ENCODE measurements at places on chromosomes 13 and 19. TPM values are rescaled to one million over a fixed set of nuclear protein-coding genes. Genes with fewer than 3 reads are reported as not detected.

Gene ZNF235
- 11.5 TPM for total RNA-seq

Gene RGCC
- 1.7 TPM for total RNA-seq

Gene PDX1
- total RNA-seq = not detected

Gene CYP4F3
- not detected for total RNA-seq

Gene PROZ
- not detected for total RNA-seq

Gene OVOL3
- total RNA-seq = not detected

Gene C19orf85
- total RNA-seq = not detected

Gene APLP1
- 143 TPM for total RNA-seq

Gene JAK3
- 1.3 TPM for total RNA-seq

Gene NOTCH3
- total RNA-seq = 125 TPM

Gene RTBDN
- not detected for total RNA-seq

Gene FPR1
- not detected for total RNA-seq

Gene ZIC5
- 6.7 TPM for total RNA-seq

Gene CCDC169
- total RNA-seq = 1.7 TPM

Gene TEX26
- not detected for total RNA-seq

Gene CYP4F2
- total RNA-seq = not detected

Gene KCNJ14
- 2.0 TPM for total RNA-seq

Gene TTYH1
- 180 TPM for total RNA-seq

Gene LRRC63
- 0.37 TPM for total RNA-seq

Gene TMEM86B
- total RNA-seq = 5.8 TPM

Gene CPB2
- 0.44 TPM for total RNA-seq

Gene TUBB4A
- total RNA-seq = 39.9 TPM

Gene APC2
- total RNA-seq = 39.2 TPM
